ENCODE measurements at places on chromosomes 1 and 21.

GRCh38 chr1:1612104-1612400, 3.2 kb upstream of the MIB2 start:
- no peak for DNase-seq

- no peak for DNase-seq
Observed at GRCh38 chr1:24425441-24425840, 9.8 kb downstream of the NIPAL3 start.

- no peak for DNase-seq
Observed at GRCh38 chr1:227707846-227708245, 27.3 kb downstream of the JMJD4 start.

DNA sequence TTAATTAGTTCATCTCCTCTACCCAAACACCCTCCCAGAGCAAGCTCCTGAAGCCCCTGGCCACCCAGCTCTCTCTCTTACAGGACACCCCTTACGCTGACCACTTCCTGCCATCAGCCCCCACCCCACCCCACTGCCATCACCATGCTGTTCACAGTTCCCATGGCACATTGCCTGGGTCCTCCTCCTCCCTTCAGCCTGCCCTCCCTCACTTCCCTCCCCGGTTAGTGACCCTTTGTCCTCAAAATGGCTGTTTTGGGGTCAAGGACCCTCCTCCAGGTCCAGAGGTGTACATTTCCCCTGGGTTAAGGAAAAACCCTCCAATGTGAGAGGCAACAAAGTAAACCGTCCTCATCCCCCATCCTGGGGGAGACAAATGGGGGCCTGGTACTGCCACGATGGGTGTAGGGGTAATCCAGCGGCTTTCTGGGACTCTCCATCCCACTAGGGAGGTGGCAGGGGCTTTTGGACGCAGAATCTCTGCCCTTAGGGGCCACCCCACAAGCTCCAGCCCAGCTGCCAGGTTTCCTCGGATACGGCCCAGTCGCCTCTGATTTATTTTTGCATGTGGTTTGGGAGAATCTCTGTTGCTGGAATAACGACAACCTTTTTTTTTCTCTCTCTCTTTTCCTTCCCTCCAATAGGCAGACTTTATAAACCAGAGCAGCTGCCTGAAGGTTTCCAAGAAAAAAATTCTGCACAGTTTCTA, 8.5 kb downstream of the CAMK2N1 start:
- DNase-seq, result no peak

DNA sequence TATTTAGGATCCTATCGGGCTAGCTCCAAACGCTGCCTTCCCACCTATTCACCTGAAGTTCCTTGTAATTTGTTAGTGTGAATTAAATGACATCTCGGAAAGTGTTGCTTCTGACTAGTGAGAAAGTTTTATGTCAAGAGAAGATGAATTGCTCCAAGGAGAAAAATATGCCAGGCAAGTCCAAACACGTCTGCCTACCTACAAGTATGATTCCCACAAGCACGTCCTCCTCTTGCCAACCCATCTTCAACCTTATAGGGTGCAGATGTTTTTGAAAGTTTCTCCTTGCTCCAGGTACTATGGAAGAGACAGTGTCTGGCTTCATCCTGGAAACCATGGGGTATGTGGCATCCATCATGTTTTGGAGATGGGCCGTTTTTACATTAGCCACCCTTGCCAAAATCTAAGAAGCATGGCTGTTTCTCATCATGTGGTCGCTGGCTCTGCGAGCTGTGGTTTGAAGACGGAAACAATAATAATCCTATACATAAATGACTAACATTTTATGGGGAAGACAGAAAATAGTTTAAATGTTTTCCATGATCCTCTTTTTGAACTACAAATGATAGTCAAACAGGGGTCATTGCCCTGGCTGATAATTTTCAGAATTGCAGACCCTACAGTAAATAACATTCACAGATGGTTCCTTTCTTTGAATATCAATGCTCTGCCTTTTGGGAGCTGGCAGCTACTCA, 505.8 kb downstream of the SMYD3 start:
- DNase-seq, result no peak

GRCh38 chr1:168422203-168422847, 121.5 kb downstream of the XCL2 start:
- no peak for DNase-seq

GRCh38 chr1:95572962-95573361, 339.0 kb downstream of the RWDD3 start:
- no peak for DNase-seq

DNA sequence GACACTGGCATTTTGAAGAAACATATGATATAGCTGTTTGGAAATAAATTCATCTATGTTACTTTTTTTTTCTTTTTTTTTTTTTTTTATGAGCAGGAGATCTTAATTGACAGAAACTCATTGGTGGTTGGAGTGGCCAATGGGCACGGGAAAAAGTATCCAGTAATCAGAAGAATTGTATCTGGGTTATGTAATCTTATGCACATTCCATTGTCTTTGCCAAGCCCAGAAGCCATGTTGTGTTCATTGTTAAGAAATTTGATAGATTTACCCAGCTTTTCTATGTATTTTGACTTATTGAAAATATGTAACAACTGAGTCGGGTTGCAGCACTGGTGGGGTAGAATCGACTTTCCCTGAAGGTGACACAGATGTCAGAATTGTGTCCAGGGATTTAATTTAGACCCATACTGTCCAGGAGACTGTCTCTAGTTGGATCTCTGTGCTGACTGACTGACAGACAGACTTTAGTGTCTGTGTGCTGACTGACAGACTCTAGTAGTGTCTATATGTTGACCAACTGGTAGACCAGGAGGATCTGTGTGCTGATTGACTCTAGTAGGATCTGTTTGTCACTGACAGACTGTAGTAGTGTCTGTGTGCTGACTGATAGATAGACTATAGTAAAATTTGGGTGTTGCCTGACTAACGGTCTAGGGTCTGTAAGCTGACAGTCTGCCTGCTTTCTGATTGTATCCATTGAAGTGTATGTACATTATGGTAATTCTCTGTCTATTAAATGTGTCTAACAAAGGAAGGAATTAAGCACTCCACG, 12.3 kb upstream of the C4BPB start:
- no peak for DNase-seq

- no peak for DNase-seq
Observed at GRCh38 chr1:203311368-203312301, 6.3 kb downstream of the BTG2 start.

GRCh38 chr1:199336745-199337640, 690.5 kb upstream of the NR5A2 start:
- no peak for DNase-seq

DNA sequence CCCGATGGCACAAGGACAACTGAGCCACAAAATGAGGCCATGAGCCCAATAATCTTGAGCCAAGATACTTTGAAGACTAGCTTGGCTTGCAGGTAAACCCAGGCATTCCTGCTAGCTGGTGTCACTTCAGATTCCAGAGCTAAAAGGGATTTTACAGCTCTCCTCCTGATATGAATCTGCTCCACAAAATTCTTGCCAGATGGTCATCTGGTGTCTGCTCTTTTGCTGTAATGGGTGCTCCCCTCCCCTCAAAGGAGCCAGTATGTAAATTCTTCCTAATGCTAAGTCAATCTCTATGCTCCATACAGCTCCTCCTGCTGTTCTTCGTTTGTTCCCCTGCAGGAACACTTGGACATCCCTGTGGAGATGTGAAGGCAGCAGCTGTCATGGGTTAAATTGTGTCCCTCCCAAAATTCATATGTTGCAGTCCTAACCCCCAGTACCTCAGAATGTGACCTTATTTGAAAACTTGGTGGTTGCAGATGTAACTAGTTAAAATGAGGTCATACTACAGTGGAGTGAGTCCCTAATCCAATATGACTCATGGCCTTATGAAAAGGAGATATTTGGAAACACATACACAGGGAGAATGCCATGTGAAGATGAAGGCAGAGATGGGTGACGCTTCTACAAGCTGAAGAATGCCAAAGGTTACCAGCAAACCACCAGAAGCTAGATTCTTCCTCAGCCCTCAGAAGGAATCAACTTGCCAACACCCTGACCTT, 180.6 kb upstream of the PALMD start:
- no peak for DNase-seq

GRCh38 chr21:17925000-17925610, 105.9 kb upstream of the C21orf91 start:
- DNase-seq, result peak; percentile 36

- DNase-seq, result no peak
Observed at GRCh38 chr21:36509973-36510664, 30.2 kb upstream of the CLDN14 start.

GRCh38 chr1:161915051-161915503, 108.6 kb downstream of the OLFML2B start:
- no peak for DNase-seq

DNA sequence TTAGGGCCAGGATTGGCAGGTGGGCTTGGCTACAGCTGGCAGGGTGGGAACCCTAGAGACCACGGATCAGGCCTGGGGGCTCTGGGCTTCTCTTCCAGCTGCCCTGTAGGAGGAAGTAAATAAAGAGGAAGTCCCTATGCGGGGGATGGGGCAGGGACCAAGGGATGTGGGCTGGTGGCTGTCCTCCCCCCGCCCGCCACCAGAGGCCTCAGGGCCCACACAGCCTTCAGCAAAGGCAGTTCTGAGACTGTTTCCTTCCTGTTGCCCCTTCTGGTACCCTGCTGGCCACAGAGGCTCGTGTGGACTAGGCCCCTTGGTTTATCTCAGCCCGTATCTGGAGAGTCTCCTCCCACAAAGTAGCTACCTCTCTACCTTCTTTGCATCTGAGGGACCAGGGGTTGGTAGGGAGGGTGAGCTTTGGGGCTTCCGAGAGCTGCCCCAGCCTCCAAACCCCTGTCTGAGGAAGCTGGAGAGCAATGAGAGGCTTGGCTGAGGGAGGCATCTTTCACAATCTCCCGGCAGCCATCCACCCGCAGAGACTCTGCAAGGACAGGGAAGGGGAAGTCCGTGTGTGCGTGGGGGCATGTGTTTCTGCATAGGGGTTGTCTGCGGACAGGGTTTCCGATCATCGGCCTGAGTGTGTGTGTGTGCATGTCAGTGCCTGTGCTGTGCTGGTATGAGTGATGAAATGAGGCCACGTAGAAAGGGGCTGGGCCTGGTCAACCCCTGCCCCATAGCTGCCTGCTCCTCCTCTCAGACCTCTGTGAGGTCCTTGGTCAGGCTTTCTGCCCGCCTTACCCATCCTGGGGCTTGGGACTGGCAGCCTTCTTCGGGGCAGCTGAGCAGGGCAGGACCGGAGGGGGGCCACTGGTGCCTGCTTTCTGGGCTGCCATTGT, 12.5 kb downstream of the RPS6KA1 start:
- no peak for DNase-seq

- no peak for DNase-seq
Observed at GRCh38 chr21:44021064-44021463, 9.0 kb downstream of the TRAPPC10 start.

- no peak for DNase-seq
Observed at GRCh38 chr1:5933676-5934057, 58.6 kb downstream of the NPHP4 start.

DNA sequence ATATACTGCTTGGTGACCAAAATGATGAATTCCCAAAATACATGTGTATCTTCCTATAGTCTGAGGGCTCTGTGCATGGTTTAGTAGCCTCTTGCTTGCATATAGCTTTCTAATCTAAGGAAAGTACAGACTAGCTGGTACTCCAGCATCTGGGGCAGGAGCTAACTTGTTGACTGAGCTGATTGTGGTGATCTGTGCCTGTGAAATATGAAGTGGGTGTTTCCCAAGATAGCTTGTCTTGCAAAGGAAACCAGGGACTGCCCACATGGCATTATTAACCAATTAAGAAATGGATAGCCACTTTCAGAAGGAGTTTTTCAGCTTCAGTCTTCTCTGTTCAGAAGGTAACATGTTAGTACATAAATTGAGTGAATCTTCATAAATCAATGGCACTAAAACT, 219.8 kb downstream of the NEGR1 start:
- DNase-seq, result no peak

DNA sequence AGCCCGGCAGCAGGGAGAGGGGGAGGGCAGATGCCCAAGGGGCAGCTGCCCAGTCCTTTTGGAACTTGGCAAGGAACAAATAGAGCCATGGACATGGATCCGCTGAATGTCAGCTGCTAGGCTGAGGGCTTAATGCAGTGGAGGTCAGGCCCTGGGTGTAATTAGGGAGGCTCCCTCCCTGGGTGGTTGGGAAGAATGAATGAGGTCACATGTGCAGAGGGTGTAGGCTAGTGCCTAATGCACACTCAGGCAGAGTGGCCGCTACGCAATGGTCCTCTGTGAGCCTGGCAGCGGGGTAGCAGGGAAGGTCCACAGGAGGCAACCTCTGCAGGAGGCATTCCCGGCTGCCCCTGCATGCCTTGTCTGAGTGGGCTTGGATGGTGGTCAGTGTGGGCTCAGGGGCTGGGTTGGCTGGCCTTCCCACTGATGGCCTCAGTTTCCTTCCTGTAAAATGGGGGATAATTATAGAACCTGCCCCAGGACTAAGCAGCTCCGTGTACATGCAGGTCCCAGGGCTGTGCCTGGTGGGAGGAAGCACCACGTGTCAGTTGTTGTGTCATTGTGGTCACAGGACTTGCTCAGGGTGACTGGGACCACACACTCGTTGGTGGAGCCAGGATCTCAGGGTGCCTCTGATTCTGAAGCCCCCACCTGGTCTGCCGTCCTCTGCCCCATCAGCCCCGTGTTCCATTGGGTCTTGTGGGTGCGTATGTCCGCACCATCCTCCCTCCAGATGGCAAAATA, 81.6 kb upstream of the ACTL8 start:
- DNase-seq, result no peak

- DNase-seq, result no peak
Observed at GRCh38 chr1:78226784-78227183, 181.0 kb downstream of the GIPC2 start.

- no peak for DNase-seq
Observed at GRCh38 chr1:27237112-27237511, 2.7 kb downstream of the WDTC1 start.

GRCh38 chr21:44463724-44464123, 8.4 kb downstream of the LRRC3 start:
- no peak for DNase-seq

DNA sequence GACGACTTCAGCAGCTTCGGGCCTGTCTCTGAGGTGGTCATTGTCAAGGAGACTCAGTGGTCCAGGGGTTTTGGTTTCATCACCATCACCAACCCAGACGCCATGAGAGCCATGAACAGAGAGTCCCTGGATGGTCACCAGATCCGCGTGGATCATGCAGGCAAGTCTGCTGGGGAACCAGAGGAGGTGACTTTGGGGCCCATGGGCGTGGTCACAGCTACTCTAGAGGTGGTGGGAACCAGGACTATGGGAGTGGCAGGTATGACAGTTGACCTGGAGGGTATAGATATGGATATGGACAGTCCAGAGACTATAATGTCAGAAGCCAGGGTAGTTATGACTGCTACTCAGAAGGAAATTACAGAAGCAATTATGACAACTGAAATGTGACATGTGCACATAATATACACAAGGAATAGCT, 19.3 kb upstream of the METTL13 start:
- no peak for DNase-seq

- DNase-seq, result no peak
Observed at GRCh38 chr1:20052386-20052785, 17.6 kb upstream of the PLA2G5 start.

GRCh38 chr1:24047110-24047477, 64.8 kb downstream of the MYOM3 start:
- no peak for DNase-seq

- DNase-seq, result peak; percentile 57
Observed at GRCh38 chr1:230211436-230212145, 144.6 kb downstream of the GALNT2 start.

- peak; percentile 74 for DNase-seq
Observed at GRCh38 chr1:89843273-89844130, 22.7 kb downstream of the LRRC8D start.
